ENCODE measurements at places on chromosomes 4 and X. TPM values are rescaled to one million over a fixed set of nuclear protein-coding genes. Genes with fewer than 3 reads are reported as not detected.

SMIM31 gene
- 0.02 TPM for total RNA-seq

EREG gene
- total RNA-seq, result 50.5 TPM

CLCN5 gene
- total RNA-seq, result 3.5 TPM

FDCSP gene
- total RNA-seq, result not detected

TMPRSS11D gene
- total RNA-seq, result not detected

SPIN3 gene
- 5.8 TPM for total RNA-seq

LNX1 gene
- total RNA-seq, result not detected

ATP2B3 gene
- 0.10 TPM for total RNA-seq

JCHAIN gene
- total RNA-seq, result 0.16 TPM

DDIT4L gene
- 0.69 TPM for total RNA-seq

NIPAL1 gene
- 0.94 TPM for total RNA-seq

ADD1 gene
- 78.3 TPM for total RNA-seq

POU4F2 gene
- not detected for total RNA-seq

MAGEB10 gene
- total RNA-seq, result not detected

TDO2 gene
- 1.0 TPM for total RNA-seq

SPANXA1 gene
- not detected for total RNA-seq

EMCN gene
- not detected for total RNA-seq

All from A549 treated with DMSO at 1 μM for 4 hours (cell line).